ENCODE measurements at places on chromosomes 11 and 22.

GRCh38 chr11:120554766-120555432, 43.4 kb downstream of the GRIK4 start:
- no peak for DNase-seq

- DNase-seq = no peak
Measured at GRCh38 chr11:106327134-106327533, 249.7 kb downstream of the AASDHPPT start.

DNA sequence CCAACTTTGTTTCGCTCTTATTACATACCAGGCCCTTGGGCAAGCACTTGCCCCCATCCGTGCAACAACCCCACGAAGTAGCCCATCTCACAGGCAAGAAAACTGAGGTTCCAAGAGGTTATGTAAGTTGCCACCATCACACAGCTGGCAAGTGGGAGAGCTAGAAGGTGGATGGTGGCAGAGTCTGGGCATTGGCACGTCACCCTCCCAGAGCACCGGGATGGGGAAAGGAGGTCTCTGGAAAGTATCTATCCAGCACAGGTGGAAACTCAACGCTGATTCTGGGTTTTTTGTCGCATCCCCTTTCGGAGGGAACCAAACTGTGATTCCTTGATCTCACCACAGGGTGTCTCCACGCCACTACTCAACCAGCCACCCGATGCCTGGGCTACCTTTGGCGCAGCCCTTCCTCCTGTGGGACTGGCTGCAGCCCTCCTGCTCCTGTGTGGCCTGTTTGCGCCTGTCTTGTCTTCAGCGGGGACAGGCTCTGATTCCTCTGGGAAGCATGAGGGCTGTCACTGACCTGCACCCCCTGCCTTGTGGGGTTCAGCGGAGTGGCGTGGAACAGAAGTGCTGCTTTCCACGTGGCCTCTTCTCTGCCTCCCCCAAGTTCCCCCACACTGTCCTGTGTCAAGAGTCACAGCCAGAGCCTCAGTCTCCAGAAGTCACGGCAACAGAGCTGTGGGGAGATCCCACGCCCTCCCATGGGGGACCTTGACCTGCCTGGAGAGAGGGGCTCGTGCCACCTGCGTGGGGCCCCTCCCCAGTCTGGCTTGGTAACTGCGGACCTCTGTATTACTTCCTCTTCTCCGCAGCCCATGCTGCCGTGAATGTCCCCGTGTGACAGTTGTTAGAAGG, 34.4 kb upstream of the TRIM29 start:
- no peak for DNase-seq

- DNase-seq = no peak
Measured at GRCh38 chr11:3831378-3832239, 9.2 kb downstream of the RHOG start.

GRCh38 chr11:117037975-117038350, 60.3 kb downstream of the SIK3 start:
- DNase-seq = no peak

- DNase-seq = no peak
Measured at GRCh38 chr11:76175783-76176182, 30.5 kb downstream of the WNT11 start.

- DNase-seq = no peak
Measured at GRCh38 chr11:19393941-19394340, 153.2 kb upstream of the E2F8 start.

GRCh38 chr11:116657842-116658825, 114.7 kb downstream of the BUD13 start:
- no peak for DNase-seq

GRCh38 chr22:22925805-22926369, 38.3 kb downstream of the IGLL5 start:
- no peak for DNase-seq

Measured in NCI-H1436 treated with DMSO at 0.1 percent for 48 hours (cell line).